Kasumi-1 (cell line): ENCODE measurements at places on chromosomes 11 and 22.

GRCh38 chr11:65744026-65744698, 23.6 kb upstream of the RNASEH2C start:
- DNase-seq: peak; percentile 3

DNA sequence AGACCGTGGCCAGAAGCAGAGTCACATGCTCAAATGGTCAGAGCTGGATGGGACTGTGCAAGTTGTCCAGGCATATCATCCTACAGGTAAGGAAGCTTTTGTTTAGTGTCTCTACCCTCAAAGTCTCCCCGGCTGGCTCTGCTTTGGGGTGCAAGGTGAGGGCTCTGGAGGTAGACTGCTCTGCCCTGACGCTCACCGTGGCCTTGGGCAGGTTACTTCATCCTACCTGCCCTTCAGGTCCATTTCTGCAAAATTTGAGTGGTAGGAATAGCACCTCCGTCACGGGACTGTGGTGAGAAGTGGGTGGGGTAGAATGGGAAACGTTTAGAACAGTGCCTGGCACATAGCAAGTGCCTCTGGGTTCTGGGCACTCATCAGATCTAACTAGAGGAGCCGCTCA, 42.2 kb downstream of the NAT10 start:
- DNase-seq: no peak

- DNase-seq: no peak
Measured at GRCh38 chr22:30291058-30291892, 2.0 kb upstream of the CASTOR1 start.

- no peak for DNase-seq
Measured at GRCh38 chr11:113553235-113553634, 78.0 kb upstream of the DRD2 start.

GRCh38 chr11:17077240-17077519, 287 bp downstream of the RPS13 start:
- DNase-seq: no peak

DNA sequence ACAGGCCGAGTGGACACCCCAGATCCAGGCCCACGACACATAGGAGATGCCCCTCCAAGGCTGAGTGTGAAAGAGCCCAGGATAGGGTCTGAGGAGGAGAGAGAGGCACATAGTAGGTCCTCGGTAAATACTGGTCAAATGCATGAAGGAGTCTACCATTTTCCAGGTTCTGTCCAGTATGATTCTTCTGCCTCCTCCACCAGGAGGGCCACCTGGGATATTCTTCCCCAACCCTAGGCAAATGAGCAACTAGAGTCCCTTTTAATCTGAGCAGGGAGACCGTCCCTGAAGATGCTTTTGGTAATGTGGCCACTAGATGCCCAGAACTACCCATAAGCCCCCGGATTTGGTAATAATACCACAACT, 6.7 kb downstream of the PDGFB start:
- DNase-seq: no peak
